ENCODE measurements at places on chromosomes 11 and 22.
A peak's percentile ranks its signal among the peaks of the same experiment; 100 is the strongest.

DNA sequence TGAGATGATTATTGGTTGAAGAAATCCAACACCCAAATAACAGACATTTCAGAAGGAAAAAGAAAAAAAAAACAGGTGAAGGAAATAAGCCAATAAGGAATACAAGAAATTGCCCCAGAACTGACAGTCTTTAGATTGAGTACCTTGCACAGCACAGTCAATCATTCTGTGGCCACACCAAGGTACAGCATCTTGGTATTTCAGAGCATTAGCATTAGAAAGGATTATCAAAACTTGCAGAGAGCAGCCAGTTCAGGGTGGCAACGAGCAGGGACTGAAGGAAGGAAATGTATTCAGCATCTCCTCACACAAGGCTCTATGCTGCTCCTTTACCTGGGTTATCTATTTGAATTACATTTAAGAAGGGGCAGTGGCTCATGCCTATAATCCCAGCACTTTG, 2.1 kb downstream of the ADA2 start:
- DNase-seq = no peak

DNA sequence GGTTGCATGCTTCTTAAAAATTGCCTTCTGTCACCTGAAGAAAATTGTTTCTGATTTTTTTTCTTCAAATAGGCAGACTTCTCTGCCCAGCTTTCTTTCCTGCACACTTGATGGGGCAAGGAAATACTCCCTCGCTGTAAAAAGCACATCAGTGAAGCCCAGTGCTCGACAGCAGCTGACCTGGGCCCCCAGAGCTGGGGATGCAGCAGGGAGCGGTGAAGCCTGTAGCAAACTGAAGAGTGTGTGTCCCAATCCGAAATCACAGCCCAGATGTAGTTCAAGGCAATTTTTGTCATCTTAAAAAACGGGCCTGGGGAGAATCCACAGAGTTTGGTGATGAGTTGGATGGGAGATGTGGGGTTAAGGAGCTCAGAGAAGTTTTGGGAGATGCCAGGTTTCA, 27.0 kb upstream of the MPPED1 start:
- no peak for DNase-seq

DNA sequence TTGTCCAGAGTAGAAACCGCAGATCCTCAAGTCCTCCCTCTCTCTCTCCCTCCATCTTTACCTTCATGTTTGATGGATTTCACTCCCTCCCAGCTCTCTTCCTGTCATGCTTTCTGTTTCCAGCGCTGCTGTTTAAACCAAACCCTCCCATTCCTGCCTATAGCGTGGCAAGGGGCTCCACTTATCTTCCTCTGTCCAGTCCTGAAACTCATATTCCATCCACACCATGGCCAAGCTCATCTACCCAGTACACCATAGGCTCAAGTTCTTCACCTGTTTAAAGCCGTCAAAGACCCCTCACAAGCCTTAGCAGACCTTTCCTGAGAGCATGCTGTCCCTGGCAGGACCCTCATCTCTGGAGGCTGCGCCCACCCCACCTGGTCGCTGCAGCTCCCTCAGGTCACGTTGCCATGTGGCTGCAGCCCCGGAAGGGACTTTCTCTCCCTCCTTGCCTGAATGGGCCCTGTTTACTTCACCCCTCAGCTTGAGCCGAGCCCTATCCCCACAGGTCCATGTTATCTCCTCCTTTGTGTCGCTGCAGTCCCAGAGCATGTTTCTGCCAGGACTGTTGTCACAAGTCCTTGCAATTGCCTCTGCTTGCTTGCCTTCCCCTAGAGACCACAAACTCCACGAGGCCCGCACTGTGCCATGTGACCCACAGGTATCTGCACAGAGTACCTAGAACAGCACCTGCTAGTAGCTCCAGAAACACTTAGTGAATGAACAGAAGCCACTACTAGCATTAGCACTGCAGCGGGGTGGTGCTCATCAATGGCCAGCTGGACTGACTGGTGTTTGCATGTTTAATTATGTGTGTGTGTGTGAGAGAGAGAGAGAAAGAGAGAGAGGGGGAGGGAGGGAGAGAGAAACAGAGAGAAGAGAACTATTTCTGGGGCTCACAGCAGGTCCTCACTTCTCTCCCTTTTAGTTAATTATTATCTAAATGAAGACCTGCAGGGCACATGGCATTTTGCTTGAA, 149.4 kb upstream of the SNX19 start:
- no peak for DNase-seq

- DNase-seq = no peak
Observed at GRCh38 chr11:134741453-134742223, 329.6 kb upstream of the B3GAT1 start.

DNA sequence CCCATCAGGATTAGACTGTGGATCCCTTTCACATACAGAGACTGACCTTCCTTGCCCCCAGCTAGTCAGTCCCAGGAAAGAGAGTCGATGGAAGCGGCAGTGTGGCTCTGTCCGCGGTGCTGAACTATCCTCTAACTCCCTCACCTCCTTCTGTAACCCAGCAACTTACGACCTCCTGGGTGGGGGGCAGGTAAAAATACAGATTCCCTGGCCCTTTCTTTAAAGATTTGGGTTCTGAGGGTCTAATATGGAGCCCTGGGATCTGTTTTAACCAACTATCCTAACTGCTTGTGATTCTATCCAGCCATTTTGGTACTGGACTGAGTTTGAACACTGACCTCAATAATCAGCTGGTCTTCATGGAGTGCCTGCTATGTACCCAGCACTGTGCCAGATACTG, 23.2 kb downstream of the MFNG start:
- peak; percentile 15 for DNase-seq

DNA sequence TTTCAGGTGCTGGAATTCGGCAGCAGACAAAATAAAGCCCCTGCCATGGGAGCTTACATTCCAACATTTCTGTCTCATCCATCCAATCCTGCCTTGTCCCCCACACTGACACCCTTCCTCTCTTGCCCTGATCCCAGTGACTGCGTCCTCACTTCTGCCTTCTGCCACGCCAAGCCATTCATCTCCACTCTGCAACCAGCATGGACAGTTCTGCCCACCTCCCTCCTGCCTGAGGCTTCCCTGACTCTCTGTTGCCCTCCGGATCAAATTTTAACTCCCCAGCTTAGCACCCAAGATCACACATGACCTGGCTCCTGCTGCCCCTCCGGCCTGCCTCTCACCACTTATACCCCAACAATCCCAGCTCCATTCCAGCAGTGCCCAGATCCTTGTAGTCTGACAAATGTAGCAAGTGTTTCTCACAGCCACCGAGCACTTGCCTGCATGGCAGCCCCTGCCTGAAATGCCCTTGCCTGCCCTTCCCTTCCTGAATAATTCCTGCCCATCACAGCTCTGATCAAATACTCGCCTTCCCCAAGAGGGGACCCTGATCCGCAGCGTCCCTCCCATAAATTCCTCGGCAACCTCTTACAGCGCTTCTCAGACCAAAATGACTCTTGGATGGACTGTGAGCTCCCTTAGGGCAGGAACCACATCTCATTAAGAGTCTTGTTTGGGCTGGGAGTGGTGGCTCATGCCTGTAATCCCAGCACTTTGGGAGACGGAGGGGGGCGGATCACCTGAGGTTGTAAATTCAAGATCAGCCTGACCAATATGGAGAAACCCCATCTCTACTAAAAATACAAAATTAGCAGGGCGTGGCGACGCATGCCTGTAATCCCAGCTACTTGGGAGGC, 2.3 kb downstream of the ACTN3 start:
- DNase-seq = no peak
